Breast epithelium (tissue), 4 donors: ENCODE measurements at places on chromosomes 2 and 18.
A peak's percentile ranks its signal among the peaks of the same experiment; 100 is the strongest.

- DNase-seq, result no peak
Observed at GRCh38 chr2:69383176-69383812, 3.7 kb downstream of the GFPT1 start.

- no peak for DNase-seq
Observed at GRCh38 chr2:233290051-233290845, 17.4 kb upstream of the SAG start.

- no peak for DNase-seq
Observed at GRCh38 chr18:8252371-8252770, 356.9 kb upstream of the RAB12 start.

DNA sequence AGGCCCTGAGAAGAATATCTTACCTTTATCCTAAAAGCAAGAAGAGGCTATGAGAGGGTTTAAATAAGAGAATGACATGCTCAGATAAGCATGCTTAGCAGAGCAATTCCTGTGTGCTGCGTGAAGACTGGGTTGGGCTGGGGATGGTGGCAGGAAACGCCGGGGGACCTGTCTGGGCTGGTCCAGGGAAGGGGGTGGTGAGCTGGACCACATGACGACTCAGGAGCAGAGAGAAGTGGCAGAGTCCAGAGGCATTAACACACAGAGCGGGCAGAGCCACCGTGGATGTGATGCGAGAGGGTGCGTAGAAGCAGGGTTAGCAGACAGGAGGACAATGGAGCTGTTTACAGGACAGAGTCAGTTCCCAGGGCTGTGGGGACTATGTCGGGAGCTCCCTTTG is 84.5 kb downstream of the ZBTB7C start:
- peak; percentile 75 for DNase-seq

- no peak for DNase-seq
Observed at GRCh38 chr2:12720278-12720620, 3.5 kb downstream of the TRIB2 start.

- DNase-seq, result no peak
Observed at GRCh38 chr18:55088000-55088401, 128.7 kb upstream of the CCDC68 start.

- DNase-seq, result no peak
Observed at GRCh38 chr2:78887446-78887845, 138.1 kb upstream of the REG3G start.

GRCh38 chr2:60414495-60415138 is 138.8 kb downstream of the BCL11A start:
- no peak for DNase-seq

DNA sequence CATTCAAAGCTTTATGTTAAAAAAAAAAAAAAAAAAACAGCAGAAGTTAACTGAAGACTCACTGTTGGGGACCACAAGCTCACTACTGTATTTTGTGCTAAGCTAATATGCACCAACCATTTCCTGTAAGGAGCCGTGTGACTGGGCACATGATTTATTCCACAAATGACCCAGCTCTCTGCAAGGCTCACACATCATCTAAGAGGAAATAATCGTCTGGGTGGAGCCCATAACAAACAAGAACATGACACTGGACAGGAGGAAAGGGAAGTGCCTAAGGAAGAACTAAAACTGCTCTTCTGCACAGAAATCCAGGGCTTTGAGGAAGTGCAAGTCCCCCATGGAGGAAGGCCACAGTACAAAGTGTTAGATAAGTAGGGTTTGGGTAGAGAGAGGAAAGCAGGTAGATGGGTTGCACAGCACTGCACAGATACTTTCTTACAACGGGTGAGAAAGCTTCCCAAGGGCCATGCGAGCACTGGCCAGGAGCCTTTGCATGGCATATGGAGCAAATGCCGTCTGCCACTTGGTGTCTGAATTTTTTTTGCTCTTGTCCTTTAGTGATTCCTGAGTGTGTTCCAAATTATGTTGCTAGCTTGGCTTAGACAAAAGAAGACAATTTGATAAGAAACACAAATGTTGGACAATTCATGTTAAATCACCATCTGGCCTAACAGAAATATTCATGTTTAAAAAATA is 24.4 kb downstream of the NFE2L2 start:
- DNase-seq, result no peak

- no peak for DNase-seq
Observed at GRCh38 chr2:149826471-149827125, 239.0 kb upstream of the MMADHC start.

DNA sequence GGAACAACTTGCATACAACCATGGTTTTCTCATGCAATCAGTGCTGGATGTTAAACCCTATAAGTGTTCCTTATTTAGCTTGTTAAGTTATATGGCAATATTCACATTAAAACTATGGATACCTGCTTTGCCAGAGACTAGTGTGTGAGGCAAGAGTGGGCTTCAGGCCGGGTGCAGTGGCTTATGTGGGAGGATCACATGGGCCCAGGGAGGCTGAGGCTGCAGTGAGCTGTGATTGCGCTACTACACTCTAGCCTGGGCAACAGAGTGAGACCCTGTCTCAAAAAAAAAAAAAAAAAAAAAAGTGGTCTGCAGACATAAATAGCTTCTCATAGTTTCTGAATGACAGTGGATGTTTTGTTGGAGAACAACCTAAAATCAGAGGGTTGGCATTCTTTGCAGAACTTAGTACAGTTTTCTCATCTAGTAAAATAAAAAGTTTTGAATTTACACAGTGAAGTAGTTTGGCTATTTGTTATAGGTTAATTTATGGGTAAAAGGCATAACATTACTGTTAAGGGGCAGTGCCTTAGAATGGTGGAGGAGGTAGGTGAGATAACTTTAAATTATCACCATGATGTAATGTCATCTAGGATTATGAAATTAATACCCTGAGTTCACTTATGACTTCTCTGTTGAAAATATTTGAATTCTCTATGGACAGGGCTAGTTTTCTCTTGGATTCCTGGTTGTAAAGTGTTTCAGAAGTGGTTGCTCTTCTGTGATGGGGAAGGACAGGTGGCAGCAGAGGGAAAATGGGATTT is 5.3 kb downstream of the CERS6 start:
- DNase-seq, result no peak

GRCh38 chr2:126882181-126882580 is 16.5 kb upstream of the TEX51 start:
- DNase-seq, result no peak

DNA sequence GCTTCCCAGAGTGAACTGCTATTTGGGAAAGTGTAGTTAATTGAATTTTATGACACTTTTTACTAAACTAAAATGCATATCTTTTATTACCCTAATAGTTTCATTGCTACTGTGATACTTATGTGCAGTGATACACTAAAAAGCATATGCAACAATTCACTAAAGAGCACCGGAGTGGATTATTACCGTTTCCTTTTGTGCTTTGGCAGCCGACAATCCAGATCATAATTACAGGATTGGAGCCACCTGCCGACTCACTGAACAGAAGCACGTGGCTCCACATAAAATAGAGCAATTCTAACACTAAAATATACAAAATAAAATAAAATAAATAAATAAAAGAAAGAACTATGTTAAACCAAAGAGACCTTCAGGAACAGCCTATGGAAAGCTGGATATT is 583.4 kb downstream of the NRXN1 start:
- DNase-seq, result no peak
